Stimulated activated CD8-positive, alpha-beta memory T cell treated with anti-CD3 and anti-CD28 coated beads, Interleukin-15, amount 100 ng/mL, for 24 hours (primary cell): ENCODE measurements at places on chromosomes 4 and X.

DNA sequence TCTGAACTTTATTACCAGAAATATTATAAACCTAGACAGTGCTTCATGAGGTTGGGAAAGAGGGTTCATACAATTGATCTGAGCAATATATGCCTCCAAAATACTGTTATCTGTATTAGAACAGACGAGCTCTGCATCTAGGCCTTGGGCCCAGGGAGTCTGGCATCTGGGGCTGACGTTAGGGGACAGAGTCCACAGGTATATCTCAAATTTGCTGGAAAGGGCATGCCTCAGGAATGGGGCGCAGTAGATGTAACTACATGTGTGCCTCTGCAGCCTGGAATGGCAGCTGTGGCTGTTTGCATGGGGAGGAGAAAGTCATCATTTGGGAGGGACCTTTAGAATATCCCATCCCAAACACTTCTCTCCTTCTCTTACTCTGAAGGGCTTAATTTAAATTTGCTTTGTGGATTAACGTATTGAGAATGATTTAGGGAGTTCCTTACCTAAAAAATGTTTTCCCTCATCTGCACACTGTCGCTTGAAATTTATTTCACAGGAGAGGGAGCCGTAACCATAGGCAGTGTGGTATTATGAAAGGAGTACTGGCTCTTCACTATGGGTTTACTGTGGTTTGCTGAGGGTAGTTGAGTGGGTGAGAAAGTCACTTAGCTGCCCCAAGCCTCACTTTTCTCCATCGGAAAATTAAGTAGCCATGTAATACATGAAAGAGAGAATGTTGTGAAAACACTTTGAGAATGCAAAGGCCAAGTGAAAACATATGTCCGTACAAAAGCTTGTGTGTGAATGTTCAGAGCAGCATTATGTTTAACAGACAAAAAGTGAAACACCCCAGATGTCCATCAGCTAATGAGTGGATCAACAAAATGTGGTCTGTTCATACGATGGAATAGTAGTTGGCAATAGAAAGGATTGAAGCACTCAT lies 5.9 kb downstream of the ADD1 start:
- no peak for DNase-seq

- DNase-seq, result no peak
Measured at GRCh38 chrX:920234-920799, 289.7 kb downstream of the SHOX start.

GRCh38 chr4:8906668-8906970 lies 35.0 kb upstream of the HMX1 start:
- DNase-seq, result no peak

DNA sequence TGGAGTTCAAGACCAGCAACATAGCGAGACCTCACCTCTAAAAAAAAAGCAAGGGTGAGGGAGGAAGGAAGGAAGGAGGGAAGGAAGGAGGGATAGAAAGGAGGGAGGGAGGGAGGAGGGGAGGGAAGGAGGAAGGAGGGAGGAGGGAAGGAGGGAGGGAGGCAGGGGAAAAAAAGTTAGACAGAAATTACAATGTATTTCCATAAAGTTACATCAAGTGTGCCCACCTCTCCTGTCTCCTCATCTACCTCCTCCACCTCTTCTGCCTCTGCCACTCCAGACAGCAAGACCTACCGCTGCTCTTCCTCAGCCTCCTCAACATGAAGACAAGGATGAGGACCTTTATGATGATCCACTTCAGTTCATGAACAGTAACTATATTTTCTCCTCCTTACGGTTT lies 8.3 kb downstream of the LIN54 start:
- no peak for DNase-seq

- DNase-seq, result no peak
Measured at GRCh38 chr4:87180767-87181166, 39.7 kb downstream of the KLHL8 start.

GRCh38 chrX:13864264-13864663 lies 47.4 kb upstream of the GPM6B start:
- DNase-seq, result no peak

- DNase-seq, result no peak
Measured at GRCh38 chr4:3799496-3799895, 33.3 kb downstream of the ADRA2C start.

DNA sequence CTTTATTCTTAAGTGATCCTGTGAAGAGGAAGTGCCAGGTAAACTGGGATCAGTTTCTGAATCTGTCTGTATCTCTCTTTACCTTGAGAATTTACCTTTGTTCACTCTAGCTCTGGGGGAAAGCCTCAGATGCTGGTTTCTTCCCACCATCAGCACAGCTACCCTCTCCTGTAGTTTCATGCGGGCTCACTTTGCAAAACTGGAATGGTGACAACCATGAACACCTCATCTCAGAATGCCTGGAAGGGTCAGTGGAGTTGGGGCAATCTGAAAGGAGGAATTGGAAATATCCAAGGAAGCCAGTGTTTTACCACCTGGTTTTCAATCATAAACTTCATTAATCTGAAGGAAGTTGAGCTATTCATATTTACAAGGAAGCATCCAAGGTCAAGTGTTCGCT lies 30.8 kb upstream of the DCX start:
- DNase-seq, result no peak

- DNase-seq, result no peak
Measured at GRCh38 chr4:111937368-111937767, 207.9 kb upstream of the FAM241A start.

- no peak for DNase-seq
Measured at GRCh38 chr4:85724791-85725563, 250.0 kb downstream of the ARHGAP24 start.

- DNase-seq, result no peak
Measured at GRCh38 chrX:112211459-112211858, 128.9 kb upstream of the TRPC5 start.

GRCh38 chrX:155876704-155877103 lies 4.4 kb upstream of the VAMP7 start:
- DNase-seq, result no peak

DNA sequence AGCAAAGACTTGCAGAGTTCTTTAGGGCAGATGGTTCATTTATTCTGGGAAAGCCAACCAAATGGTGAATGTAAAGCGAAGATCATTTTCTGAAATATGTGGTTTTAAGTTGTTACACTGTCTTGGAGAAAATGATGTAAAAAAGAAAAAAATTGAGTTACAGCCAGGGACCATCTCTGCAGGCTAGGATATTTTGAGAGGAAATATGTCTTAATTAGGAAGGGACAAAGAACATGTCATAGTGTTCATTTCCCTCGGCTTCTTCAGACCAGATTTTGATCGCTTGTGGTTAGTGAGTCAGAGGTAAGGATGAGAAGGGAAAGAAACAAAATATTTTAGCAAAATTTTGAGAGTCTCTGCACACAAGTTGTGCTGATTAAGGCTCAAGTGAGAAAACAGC lies 59.0 kb upstream of the C1QTNF7 start:
- no peak for DNase-seq
